ENCODE measurements at places on chromosomes 5 and 9.

DNA sequence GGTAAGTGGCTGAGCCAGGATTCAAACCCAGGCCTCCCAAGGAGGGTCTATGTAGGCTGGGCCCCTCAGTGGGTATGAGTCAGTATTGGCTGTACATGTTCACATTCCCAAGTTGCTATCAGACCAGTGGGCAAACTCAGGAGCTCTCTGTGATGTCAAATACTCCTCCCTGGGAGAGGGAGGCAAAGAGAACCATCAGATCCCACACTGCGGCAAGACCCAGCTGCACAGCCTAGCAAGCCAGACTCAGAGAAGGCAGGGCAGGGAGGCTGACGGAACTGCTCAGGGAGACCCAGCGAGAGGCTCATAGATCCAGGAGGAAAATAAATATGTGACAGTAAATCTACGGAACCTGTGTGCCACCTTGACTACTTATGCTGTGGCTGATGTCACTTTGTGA, 42.6 kb upstream of the SAP30L start:
- DNase-seq = no peak

DNA sequence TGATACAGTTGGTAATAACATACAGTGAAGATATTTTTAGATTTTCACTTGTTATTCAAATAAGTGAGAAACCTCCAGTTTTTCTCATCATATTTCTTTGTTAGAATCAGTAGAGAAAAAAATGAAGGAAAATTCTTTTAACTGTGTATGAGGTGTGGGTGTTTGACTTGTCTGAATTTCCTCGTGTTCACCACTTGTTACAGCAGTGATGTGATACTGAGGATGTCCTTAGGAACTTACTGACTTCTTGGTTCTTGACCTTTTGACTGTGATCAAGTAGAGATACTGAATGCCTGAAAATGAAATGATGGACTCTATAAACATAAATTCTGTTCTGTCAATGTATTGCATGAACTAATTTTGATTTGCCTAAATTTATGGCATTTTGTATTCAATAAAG, 10.7 kb downstream of the PBX3 start:
- no peak for DNase-seq

DNA sequence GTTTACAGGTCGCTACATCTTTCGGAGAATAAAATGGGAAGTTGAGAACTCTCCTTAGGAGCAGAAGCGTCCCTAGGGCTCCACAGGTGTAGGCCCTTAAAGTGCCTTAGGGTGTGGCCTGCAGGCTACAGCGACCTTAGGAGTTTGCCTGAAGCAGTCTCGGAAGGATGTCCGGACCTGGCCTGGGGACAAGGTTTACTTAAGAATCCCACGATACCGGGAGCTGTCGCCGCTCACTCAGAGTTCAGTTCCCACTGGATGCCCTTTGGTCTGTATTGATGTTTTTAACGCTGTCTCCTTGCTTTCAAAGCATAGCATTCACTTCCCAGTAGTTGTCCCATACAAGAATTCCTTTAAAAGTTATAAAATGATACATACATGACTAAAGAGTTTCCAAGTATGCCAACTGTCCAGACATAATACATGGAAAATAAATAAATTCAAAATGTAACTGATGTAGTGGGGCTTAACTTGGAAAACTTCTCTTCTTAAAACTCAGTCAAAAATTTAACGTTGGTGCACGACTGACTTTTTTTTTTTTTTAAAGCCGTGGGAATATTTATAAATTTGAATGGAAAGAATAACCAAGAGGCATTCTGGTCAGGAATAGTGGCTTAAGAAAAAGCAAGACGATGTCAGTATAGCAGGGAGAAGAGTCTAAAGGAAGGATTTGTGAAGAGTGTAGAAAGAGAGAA, 848 bp downstream of the RAD50 start:
- DNase-seq = peak; percentile 28

GRCh38 chr9:16642421-16643109, 227.9 kb downstream of the BNC2 start:
- DNase-seq = no peak

GRCh38 chr5:136021016-136021405, 7.8 kb upstream of the TGFBI start:
- no peak for DNase-seq

- no peak for DNase-seq
Observed at GRCh38 chr5:18807256-18808149, 1173.2 kb downstream of the TAF11L14 start.

DNA sequence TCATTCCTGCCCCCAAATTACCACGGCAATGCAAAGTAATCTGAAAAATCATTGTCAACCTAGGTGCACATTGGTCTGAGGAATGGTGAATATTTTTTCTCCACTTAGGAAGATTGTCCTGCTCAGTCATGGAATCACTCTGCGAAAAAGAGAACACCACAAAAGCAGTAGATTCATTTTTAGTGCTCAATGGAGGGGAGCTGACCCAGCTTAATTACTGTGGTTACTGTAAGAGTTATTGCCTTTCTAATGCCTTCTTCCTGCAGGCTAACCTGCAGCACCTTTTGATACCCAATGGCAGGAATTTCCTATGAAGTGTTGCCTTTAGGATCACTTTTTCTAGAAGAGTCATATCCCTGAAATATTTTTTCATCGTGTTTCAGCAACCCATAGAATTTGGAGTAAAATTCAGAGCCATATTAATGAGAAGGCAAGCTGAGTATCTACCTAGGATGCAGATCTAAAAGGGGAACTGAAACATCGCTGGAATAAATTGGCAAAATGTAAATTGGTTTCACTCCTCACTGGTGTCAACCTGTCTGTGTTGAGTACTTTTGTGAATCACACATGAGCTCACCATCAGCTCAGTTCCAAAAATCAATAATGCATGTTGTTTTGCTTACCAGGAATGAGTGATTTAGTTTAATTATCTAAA, 464.5 kb downstream of the CSNK1G3 start:
- no peak for DNase-seq

DNA sequence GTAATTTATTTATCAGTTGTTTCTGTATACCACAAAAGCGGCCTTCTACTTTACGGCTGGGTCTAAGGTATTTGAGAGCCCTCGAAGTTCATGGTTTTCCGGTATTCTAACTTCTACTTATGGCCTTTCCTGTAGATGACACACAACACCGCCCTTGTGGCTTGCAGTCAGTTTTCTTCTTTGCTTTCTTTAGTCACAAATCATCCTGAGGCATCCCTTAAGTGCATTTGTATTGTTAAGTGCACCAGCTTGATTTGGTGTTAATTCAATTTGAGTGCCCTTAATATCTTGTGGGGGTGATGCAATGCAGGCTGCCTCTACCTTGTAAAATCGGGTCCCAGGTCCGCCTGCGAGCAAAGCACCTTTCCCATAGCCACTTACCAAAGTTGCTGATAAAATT, 511.9 kb downstream of the CCDC171 start:
- no peak for DNase-seq

- no peak for DNase-seq
Observed at GRCh38 chr5:114981111-114981510, 188.6 kb downstream of the TRIM36 start.

DNA sequence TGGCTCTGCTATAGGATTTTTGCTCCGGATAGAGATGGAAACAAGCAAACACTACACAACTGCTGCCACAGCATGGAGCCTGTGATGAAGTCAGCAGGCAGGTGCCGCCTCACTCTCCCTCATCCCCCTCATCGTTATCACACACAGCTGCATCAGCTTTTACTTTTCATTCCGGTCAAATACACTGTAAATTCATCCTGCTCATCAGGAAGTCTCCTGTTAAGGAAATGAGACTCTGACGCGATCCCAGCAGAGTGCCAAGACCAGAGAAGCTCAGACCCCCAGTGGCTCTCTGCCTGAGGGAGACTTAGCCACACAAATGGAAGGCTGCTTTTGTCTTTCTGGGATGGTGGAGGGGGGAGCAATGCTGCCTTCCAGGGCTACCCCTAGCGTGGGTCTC, 270.2 kb downstream of the ELAVL2 start:
- no peak for DNase-seq

GRCh38 chr9:70091572-70091971, 47.9 kb downstream of the MAMDC2 start:
- no peak for DNase-seq

GRCh38 chr9:126502417-126503332, 111.1 kb upstream of the LMX1B start:
- no peak for DNase-seq

DNA sequence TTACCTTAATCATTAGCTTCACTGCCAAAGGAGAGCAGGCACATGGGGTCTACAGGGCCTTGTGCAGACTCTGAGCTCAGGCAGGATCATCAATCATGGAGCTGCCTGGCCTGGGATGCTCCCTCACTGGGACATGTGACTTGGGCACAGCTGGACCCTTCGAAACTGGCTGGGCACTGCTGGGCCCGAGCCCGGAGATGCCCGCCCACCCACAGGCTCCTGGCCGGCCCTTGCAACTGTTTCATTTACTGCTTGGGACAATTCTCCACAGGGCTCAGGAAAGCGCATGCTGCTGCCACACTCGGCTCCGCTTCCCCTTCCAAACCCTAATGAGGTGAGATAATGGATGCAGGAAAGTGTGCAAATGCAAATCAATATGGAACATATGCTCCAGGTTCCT, 387.5 kb downstream of the TRIM36 start:
- DNase-seq = no peak

- no peak for DNase-seq
Observed at GRCh38 chr5:180589771-180590542, 1.3 kb downstream of the SCGB3A1 start.

DNA sequence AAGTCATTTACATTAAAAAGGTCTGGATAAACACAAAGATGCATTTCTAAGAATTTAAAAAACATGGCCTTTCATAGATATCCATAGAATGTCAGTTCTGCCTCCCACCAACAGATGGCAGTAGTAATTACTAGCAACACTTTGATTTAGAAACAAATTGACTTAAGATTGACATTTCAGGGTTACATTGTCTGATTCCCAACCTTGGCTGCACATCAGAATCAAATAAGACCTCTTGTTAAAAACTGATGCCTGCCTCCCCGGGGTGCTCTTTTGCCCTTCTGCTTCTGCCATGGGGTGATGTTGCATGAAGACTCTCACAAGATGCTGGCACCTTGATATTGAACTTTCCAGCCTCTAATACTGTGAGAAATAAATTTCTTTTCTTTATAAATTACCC, 146.2 kb upstream of the GPR151 start:
- DNase-seq = no peak

DNA sequence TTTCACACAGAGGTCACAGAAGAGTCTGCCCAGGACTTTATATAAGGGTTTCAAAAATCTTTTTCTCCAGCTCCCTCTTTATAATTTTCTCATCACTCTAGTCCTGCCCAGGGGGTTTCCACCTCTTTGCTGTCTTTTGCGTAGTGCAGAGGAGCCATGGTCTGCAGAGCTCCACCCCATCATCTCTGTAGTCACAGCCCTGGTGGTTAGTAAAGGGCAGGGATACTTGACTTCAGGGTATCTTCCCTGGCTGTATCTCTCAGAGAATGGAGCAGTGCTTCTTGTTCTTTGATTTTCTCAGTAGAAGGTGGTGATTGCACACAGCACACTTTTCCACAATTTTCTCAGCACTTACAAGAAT, 900.6 kb upstream of the COX7C start:
- no peak for DNase-seq

DNA sequence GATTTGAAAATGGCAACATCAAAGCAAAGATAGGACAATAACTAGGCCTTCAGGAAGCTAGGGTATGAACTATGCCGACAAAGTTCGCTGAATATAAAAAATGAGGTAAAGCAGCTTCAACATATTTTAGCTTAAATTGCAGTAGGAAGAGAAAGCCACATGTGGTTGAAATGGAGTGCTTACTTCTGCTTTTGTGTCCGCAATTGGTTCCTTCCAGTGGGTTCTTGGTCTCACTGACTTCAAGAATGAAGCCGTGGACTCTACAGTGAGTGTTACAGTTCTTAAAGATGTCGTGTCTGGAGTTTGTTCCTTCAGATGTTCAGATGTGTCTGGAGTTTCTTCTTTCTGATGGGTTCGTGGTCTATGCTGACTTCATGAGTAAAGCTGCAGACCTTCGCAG, 95.2 kb downstream of the APTX start:
- DNase-seq = no peak

GRCh38 chr9:690517-691111, 150.9 kb upstream of the DMRT1 start:
- DNase-seq = no peak

- DNase-seq = no peak
Observed at GRCh38 chr9:73011956-73012355, 59.1 kb upstream of the ALDH1A1 start.

DNA sequence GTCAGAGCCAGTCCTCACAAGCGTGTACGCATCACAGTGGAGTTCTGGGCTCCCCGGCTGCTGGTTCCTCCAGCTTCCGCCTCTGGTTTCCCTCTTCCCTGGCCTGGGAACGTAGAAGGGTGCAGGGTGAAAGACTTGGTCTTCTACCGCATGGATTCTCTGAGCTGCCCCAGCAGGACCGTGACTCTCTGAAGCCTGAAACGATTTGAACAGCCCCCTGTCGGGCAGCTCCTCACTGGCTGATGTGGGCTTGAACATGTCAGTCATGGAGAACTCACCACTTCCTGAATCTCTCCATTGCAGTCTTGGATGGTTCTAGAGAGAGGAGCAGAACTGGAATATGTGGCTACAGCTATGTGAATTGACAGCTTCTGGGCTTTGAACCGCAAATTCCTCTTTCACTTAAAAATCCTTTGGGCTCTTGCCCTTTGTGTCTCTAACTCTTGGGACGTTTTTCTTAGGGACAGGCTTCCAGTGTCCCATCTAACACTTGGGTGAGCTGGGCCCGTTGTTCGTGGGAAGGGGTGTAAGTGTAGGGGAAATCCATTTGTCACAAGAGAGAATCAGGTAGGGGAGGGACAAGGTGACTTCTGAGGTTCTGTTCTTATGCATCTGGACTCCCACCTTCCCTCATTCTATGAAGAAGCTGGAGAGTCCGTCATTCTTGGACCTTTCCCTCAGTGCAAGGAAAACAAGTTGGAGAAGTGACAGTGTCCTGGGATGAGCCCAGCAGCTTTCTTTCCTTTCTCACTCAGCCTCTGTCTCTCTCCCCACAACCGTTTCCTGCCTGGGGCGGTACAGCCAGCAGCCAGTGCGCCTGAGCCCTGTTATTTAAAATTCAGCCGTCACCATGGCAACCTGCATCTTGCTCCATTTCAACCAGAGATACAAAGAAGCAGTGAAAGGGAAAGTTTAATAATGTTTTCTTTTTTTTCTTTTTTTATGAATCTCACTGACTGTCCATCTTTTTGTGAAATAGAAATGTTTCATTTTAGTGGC, 84.7 kb downstream of the PTTG1 start:
- DNase-seq = peak; percentile 66

DNA sequence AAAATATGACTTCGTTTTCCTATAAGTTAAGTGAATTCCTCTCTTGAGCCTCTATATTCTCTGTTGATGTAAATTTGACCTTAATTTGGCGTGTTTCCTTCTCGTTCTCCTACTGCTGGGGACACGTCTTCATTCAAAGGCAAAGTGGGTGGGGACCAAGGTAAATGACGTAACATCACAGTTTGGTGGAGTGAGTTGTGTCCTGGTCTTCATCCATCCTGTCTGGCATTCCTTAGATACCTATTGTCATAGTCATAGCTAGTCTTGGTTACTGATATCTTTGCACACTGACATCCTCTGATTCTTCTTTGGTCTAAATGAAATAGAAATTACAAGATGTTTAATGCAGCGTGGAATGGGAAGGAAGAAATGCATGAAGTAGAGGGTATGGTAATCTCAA, 108.5 kb downstream of the NNT start:
- DNase-seq = no peak

GRCh38 chr9:72996684-72997314, 43.9 kb upstream of the ALDH1A1 start:
- no peak for DNase-seq

GRCh38 chr9:2299843-2300205, 284.7 kb downstream of the SMARCA2 start:
- DNase-seq = no peak

- DNase-seq = no peak
Observed at GRCh38 chr5:176800024-176800423, 10.3 kb upstream of the UNC5A start.

GRCh38 chr5:36202521-36202961, 39.2 kb downstream of the NADK2 start:
- no peak for DNase-seq

All from activated naive CD4-positive, alpha-beta T cell treated with Interleukin-2 at 50 U/mL for 16 hours (primary cell).